ENCODE measurements at places on chromosomes 2 and 18.

DNA sequence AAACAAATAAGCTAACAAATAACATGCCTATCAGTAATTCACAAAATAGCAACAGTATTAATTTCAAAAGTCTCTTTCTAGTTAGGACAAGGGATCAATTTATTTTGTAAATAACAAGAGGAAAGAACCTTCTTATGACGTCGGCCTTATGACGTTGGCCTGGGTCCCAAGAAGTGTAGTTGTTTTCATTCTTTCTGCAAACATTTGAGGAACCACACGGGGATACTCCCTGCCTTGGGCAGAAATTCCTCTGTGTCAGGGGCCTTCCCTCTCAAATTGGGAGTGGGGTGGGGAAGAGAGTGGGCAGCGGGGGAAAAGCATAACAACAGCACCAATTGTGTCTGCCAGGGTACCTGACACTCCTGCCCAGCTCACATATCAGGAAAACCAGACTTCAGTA is 1.3 kb downstream of the CCDC68 start:
- no peaks in the 10 kb centered on the region for H3K4me1 ChIP-seq
- H3K4me3 ChIP-seq, result peak overlapping the region; percentile 50
- no peak for ATAC-seq
- H3K27me3 ChIP-seq, result peaks cover 32% of the 10 kb centered on the region

GRCh38 chr2:66445925-66446871 is 11.3 kb downstream of the MEIS1 start:
- peak overlapping the region; percentile 98 for H3K27ac ChIP-seq
- H3K4me3 ChIP-seq, result peak overlapping the region; percentile 68
- peaks cover 48% of the 10 kb centered on the region for H3K4me1 ChIP-seq
- peak; percentile 59 for ATAC-seq

DNA sequence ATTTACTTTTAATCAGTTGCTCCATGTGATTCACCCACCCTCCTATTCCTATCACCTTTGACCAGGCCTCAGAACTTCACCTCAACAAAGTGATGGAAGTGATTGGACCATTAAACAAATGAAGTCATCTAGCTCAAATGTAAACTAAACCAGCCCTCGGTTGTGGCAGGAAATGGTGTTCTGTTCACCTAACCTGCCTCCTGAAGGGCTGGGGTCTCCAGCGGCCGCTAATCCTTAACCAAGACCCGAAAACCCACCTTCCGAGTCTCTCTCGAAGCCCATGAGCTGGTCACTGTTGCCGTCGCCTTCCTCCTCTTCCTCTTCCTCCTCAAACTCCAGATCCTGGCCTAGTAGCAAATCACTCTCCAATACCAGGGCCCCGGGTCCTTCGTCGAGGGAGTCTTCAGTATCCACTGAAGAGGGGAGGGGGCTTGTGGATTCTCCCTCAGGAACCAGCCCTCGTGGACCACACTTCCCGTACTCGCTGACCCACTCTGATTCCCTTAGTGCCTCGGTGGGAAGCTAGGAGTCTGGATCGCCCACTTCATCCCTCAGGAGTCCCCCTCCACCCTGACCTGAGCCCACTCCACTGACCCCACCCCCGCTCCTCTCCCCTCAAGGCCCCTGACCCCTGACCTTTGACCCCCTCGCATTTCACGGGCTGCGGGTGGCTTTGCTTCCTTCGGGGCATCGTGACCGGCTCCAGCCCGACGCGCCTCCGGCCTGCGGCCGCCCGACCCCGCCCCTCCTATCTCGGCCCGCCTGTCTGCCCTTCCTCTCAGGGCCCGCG is 503 bp downstream of the ZNF513 start:
- H3K27ac ChIP-seq, result peak overlapping the region; percentile 90
- H3K36me3 ChIP-seq, result peaks cover 71% of the 10 kb centered on the region
- peaks cover 34% of the 10 kb centered on the region for H3K4me1 ChIP-seq
- no peaks in the 10 kb centered on the region for H3K27me3 ChIP-seq

DNA sequence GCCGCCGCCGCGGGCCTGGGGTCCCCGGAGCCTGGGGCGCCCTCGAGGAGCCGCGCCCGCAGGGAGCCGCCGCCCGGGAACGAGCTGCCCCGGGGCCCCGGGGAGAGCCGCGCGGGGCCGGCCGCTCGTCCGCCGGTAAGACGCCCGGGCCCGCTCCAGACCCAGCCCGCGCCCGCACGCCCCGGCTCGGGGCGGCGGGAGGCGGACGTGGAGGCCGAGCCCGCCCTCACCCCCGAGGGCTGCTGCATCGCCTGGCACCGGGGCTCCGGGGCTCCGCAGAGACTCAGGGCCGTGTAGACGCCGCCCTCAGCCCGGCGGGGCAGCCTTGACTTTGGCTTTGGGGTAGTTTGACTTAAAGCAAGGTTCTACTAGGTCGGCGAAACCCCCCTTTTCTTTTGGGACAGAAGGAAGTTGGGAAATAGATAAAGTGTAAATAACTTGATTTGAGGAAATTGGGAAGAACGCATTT is 335 bp downstream of the ERFE start:
- H3K27me3 ChIP-seq, result peaks cover 65% of the 10 kb centered on the region
- no peaks in the 10 kb centered on the region for H3K4me1 ChIP-seq
- ATAC-seq, result peak; percentile 16
- no peak overlapping the region for H3K27ac ChIP-seq

DNA sequence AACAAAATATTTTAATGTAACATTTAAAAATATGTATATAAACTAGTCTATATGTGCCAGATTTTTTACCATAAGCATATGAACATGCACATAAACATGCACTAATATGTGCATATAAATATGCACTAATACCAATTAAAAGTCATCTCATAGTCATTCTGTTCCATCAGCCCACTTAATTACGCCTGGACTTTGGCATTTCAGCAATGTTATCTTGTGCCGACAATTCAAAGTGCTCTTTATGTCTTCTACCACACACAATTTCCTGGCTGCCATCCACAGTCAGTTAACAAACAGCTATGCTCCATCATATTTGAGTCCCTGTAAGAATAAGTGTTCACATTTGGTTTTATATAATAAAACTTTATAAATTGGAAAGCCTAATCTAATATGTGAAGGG is 92.6 kb upstream of the TSPYL6 start:
- H3K36me3 ChIP-seq, result no peaks in the 10 kb centered on the region
- H3K4me3 ChIP-seq, result no peak overlapping the region
- no peak overlapping the region for H3K27ac ChIP-seq
- ATAC-seq, result no peak
- H3K4me1 ChIP-seq, result no peaks in the 10 kb centered on the region

DNA sequence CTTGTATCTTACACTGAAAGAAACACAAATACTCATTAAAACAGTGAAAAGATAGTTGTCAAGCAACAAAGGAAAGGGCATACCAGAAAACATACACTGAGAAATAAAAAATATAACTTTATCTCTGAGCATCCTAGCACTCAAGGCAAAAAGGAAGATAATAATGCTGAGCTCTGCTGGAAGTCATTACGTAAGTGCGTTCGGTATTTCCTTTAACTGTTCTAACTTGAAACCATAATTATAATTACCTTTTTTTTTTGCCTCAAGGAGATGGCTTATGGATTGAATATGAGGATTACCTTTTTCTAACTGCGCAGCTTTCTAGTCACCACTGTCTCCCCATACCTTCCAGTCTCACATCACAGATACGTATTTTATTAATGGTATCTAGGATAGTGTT is 308.1 kb downstream of the GBX2 start:
- no peak for ATAC-seq
- no peaks in the 10 kb centered on the region for H3K36me3 ChIP-seq
- H3K4me3 ChIP-seq, result no peak overlapping the region

Measured in gastroesophageal sphincter (tissue), 4 donors.